ENCODE measurements at places on chromosomes 11 and 22.

DNA sequence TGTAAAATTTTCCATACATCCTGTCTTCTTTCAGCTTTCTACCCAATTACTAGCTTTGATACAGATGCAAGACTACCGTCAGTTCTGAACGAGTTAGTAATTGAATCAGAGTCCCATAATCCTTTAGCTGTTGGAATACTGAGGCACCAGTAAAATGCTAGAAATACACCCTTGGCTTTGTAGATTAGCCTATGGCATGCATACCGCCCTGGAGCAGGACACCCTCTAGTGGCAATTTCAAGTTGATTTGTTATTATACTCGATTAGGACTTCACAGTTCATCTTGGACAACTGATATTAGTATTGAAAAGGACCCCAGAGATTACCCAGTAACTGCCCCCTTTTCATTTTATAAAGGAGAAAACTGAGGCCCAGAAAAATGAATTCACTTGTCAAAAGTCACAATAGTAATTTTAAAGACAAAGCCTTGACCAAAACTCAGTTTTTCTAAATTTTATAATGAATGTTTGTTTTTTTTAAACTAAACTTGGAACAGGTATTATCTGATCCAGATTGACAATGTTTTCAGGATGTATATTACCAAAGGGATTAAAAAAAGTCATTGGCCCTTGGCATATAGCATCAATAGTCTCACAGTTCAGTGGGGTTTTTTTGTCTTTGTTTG, 72.6 kb downstream of the HIPK3 start:
- DNase-seq, result peak; percentile 76

- no peak for DNase-seq
These were observed 8.2 kb downstream of the TOM1 start for GRCh38 chr22:35307892-35308291.

GRCh38 chr22:36411589-36412258, 24.0 kb upstream of the MYH9 start:
- DNase-seq, result no peak

DNA sequence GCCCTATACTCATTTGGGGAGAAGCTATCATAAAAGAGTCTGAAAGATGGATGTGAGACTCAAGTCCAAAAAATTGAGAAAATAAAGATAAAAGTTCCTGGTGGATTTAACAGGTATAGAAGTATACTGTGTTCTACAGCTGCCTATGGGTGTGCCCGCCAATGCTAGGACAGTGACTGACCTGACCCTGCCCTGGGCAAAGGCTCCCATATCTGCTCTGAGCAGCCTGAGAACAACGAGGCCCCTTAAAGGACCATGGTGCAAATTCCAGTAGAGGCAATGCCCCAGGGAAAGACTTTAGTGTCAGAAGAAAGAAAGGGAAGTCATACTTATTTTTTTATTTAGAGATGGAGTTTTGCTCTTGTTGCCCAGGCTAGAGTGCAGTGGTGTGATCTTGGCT, 181.8 kb downstream of the NAV2 start:
- no peak for DNase-seq

GRCh38 chr22:33361581-33361980, 303.4 kb upstream of the SYN3 start:
- DNase-seq, result no peak

DNA sequence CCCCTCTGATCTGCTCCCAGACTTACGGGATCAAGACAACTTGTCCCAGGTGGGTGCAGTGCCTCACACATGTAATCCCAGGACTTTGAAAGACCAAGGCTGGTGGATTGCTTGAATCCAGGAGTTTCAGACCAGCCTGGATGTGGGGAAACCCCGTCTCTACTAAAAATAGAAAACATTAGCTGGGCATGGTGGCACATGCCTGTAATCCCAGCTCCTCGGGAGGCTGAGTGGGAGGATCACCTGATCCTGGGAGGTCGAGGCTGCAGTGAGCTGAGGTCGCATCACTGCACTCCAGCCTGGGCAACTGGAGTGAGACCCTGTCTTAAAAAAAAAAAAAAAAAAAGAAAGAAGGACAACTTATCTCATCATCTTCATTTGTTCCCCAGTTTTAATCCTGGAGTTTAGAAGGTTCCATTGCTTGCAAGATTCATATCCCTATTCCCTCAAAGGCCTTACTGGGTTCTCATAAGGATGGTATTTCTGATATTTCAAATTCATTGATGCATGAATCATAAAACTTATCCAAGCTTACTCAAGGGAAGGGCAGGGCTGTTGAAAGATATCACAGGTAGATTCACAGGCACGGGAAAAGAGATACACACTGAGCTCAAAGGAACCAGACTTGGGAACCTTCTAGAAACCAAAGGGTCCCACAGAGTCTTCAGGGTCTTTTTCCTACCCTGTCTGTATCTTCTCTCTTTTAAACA, 14.6 kb downstream of the ENDOD1 start:
- DNase-seq, result no peak

DNA sequence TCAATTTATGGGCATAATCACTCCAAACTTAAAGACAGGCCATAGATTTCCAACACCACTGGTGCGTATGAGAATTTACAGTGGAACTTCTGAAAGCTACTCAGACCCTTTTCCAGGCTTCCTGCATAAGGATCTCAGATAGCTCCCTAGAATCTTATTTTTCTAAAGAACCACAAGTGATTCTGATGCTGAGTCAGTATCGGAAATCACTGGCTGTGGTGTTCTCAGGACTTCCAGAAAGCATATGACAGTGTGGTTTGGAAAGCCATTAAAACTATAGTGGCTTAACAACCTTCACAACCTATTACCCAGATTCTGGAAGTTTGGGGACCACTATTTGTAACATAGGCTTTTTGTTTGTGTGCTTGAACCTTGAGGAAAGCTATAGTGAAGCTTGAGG, 756.0 kb downstream of the DLG2 start:
- DNase-seq, result no peak

DNA sequence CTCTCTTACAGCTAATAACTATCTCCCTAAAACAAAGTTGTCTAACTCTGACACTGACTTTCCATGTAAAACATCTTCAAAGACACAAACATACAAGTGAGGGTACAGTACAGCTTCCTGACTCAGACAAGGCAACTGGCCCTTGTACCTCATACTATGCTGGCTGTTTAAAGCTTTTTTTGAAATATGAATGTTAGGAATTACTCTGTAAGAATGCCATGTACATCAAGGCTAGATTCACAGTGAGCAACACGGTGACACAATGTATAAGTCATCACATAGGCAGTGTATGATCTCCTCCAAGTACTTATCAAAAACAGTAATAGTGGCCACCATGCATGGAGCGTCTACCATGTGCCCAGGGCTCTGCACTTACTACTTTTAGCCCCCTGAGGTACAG, 28.6 kb downstream of the ALG8 start:
- DNase-seq, result no peak

DNA sequence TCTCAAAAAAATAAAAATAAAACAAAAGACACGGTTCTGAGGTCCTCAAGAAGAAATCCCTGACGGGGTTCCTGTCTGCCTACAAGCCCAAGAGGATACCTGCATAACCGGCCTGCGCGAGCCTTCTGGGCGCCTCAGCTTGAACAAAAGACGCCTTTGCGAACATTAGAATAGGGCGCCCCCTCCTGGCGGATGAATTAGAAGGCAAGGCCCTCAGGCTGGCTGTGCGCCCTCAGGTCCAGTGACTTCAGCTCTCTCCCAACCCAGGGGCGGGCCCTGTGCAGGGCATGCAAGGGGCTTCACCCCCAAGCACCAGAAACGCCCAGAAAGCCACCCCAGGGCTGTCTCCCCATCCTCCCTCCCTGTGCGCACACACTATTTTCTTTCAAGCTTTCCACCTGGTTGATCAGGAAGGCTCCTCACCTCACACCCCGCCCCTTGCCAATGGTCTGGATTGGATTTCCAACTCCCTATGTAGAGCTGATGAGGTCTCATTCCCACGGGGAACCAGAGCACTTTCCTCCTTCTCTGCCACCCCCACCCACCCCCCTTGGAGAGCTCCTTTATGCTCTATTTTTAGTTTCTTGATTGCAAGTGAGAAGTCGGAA, 273.3 kb downstream of the BUD13 start:
- peak; percentile 41 for DNase-seq

DNA sequence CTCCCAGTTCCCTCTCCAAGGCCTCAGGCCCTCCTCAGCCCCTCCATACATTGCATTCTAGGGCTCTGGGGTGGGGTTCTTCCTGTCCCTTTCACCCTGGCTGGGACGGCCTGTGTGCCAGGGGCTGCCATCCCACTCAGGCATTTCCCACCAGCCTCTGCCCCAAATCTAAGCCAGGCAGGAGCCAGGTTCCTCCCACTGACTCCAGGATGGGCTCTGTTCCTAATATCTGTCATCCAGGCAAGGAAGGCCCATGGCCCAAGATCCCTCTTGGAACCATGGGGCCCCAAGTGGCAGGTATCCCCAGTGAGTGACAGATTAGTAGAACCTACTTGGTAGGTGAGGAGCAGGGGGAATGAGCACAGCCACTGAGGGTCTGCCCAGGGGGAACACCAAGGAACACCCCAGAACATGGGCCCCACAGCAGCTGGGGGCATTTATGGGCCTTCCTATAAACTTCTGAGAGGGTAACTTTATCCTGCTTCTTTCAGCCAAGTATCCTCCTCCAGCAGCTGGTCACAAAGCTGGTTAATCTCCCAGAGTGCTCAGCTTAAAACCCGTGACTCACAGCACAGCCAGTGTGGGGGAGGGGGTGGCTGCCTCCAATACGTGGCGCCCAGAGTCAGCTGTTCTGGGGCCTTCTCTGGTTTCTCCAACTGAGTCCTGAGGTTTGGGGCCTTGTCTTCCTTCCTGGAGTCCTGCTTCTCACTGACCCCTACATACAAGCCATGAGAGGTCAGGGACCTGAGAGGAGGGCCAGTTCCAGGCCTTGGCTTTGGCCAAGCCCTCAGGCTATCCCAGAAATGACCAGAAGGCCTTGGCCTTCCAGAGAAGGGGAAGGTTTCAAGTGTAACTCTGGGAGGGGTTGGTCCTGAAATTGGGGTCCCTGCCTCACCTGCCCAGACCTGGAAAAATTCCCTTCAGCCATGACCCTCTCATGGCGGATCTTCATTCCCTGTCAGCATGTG, 19.9 kb upstream of the MYOD1 start:
- no peak for DNase-seq

All from midbrain (tissue), 1 donor.